ENCODE measurements at places on chromosomes 4 and X.
A peak's percentile ranks its signal among the peaks of the same experiment; 100 is the strongest.

GRCh38 chr4:55444827-55445226, 49.1 kb downstream of the TMEM165 start:
- DNase-seq = peak; percentile 13

DNA sequence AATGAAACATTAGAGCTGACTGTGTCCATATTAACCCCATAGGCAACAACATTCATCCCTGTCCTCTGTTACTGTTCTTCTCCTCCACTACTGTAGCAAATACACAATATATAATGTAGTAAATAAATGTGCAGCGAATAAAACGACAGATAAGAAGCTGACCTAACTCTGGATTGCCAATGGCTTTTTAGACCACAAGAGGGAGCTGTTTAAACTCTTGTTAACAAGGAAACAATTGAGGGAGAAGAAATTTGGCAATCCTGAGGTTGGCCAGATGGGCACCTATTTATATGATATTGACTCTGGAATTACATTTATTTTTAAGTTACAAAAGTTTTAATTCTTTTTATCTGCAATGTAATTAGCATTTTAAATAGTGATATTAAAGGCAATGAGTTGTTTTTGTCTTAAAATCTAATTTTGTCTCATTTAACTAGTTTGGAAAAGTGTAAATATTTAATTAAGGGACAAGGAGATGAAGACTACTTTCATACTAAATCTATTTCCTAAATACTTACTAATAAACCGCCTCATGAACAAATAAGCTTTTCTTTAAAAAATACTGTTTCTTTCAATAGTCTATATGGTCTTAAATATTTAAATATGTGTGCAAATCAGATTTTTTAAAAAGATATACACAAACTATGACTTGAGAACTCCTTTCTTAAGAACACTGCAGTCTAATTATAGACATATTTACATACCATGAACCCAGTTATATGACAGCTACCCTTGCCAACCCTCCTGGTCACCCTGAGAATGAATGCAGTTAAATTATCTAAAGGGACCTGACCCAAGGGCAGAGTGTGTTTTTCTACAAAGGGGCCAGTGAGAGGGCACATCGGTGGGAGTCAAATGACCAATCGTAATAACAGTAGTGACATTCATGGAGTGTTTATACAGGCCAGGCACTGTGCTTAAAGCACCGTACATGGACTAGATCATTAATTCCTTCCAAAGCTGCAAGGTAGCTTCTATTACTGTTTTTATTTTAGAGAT, 52.9 kb upstream of the HPF1 start:
- DNase-seq = peak; percentile 66

DNA sequence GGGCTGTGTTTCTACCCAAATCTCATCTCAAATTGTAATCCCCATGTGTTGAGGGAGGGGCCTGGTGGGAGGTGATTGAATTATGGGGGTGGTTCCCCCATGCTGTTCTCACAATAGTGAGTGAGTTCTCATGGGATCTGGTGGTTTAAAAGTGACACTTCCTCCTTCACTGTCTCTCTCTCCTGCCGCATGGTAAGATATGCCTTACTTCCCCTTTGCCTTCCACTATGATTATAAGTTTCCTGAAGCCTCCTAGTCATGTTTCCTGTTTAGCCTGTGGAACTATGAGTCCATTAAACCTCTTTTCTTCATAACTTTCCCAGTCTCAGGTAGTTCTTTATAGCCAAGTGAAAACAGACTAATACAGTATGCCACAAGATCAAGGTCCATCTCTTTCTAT, 70.0 kb upstream of the MSX1 start:
- no peak for DNase-seq

- no peak for DNase-seq
Observed at GRCh38 chrX:84479086-84479485, 23.2 kb downstream of the HDX start.

DNA sequence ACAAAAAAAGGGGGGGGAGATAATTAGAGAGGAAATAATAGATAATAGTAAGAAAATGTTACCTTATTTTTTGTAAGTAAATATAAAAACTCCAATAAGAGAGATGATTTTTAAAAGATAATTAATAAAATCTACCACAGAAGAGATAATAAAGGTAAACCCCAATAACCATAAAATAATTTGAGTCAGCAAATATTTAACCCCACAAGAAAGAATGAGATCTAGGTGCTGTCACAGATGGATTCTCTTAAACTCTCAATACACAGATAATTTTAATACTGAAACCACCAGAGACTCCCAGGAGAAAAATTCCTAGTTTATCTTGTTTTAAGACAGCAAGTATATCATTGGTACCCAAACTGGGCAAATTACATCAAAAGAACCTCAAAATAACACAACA, 341.4 kb downstream of the ANK2 start:
- DNase-seq = no peak

DNA sequence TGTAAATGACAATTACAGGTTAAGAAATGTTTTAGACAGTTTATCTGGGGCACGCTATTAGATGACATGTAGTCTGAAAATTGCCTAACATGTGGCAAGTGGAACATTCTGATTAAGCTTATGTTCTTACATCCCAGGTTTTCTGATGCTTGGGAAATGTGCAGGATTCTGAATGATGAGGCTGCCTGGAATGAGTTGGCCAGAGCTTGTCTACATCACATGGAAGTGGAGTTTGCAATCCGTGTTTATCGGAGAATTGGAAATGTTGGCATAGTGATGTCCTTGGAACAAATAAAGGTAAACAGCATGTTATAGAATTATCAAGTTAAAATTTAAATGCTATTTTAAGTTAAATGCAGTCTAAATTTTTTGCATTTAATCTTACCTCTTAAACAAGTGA, 49.3 kb downstream of the WDR19 start:
- no peak for DNase-seq

- DNase-seq = peak; percentile 45
Observed at GRCh38 chrX:40104630-40104984, 6.8 kb upstream of the BCOR start.

DNA sequence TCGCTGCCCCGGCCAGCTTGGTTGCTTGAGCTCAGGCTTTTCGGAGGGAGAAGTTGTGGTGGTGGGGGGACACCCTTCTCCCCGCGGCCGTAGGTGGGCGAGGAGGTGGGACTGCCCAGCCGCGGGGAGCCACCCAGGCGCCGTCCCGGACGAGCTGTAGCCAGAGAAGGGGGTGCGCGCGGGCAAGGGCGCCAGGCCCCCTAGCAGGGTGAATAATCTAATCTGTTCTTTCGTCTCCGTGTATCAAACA, 3.1 kb downstream of the MID1IP1 start:
- no peak for DNase-seq

DNA sequence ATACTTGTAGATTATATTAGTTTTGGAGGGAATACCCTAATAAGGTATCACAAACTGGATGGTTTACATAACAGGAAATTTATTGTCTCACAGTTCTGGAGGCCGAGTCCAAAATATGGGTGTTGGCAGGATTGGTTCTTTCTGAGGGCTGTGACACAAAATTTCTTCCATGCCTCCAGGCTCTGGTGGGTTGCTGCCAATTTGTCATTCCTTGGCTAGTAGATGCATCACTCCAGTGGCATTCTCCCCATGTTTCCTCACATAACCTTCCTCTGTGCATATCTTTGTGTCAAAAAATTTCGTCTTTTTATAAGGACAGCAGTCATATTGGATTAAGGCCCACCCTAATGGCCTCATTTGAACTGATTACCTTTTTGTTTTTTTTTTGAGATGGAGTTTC, 49.3 kb downstream of the APELA start:
- DNase-seq = no peak

DNA sequence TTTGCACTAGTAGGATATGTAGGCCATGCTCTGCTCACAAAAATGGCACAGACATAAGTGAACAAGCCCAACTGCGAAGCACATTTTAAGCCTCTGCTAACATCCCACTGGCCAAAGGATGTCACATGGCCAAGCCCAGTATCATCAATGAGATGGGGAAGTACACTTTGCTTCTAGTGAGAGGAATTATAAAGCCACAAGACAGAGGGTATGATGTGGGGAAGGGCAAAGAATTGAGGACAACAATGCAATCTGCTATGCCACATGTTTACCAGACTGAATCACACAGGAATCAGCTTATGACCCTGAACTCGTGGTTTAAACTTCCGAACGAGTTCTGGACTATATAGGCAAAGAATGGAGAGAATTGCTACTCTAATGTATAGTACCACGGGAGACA, 39.1 kb downstream of the SUPT20HL1 start:
- peak; percentile 22 for DNase-seq

DNA sequence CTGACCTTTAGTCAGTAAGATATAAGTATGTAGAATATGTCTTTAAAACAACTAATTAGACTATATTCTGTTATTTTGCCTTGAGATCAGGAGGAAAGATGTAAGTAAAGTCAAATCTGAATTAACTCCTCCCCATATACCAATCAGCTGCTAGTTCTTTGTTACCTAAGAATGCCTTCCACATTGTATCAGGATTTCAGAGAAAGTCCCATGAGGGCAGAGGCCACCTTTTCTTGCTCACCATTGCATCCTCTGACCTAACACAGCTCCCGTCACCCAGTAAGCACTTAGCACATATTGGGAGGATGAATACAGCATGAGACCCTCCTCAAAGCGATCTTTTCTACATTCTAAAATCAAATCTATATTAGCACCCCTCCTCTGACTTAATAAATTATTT, 87.0 kb downstream of the COL25A1 start:
- DNase-seq = no peak

GRCh38 chrX:46916273-46916672, 4.1 kb downstream of the JADE3 start:
- DNase-seq = no peak

- DNase-seq = no peak
Observed at GRCh38 chr4:175539498-175539897, 272.6 kb downstream of the GPM6A start.

GRCh38 chrX:68832101-68832416, 3.2 kb downstream of the EFNB1 start:
- DNase-seq = peak; percentile 51

DNA sequence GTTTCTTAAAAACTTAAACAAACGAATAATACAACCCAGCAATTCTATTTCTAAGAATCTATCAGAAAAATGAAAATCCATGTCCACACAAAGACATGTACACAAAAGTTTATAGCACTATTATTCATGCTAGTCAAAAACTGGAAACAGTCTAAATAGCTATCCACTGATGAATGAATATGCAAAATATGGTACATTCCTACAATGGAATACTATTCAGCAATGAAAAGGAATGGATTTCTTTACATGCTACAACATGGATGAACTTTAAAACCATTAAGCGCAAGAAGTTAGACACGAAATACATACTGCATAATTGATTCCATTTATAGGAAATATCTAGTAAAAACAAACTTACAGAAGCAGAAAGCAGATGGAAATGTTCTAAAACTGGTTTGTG, 43.3 kb downstream of the HELT start:
- no peak for DNase-seq

DNA sequence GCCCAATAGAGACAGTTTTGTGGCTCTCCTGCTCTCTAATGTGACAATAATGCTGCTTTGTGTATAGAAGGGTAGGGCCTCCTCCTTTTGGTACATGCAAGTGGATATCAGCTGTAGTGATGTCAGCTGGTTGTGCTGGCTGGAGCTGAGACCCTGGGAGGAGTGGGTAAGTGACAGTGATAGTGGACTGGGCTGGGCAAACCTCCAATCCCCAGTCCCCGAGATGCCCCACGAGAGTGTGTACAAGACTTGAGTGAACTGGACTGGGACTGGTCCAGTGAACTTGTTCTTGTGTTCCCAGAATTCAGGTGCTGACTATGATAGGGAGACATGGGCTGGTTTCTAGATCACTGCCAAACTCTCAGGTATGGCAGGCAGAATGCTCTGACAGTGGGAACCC, 583.6 kb upstream of the PCDH10 start:
- DNase-seq = no peak

- DNase-seq = peak; percentile 49
Observed at GRCh38 chrX:132631579-132632232, 142.9 kb upstream of the MBNL3 start.

DNA sequence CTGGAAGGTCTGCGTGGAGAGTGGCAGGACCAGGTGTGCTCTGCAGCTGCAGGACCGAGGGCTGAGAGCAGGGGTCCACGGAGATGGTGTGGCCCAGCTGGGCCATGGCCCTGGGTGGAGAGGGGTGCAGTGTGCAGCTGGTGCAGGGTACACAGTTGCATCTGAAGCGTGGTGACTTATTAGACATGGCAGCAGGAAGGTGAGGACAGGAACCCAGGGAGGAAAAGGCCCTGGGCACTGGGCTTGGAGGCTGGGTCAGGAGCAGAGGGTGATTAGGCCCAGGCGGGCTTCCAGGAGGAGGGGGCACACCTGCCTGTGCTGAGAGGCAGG, 214.6 kb upstream of the PSAPL1 start:
- DNase-seq = no peak

GRCh38 chr4:53963781-53964180, 100.6 kb downstream of the CHIC2 start:
- DNase-seq = no peak

- DNase-seq = no peak
Observed at GRCh38 chr4:32184186-32184585, 1464.0 kb downstream of the PCDH7 start.

GRCh38 chr4:77952457-77952856, 89.8 kb downstream of the MRPL1 start:
- no peak for DNase-seq

GRCh38 chr4:55406545-55406944, 10.8 kb downstream of the TMEM165 start:
- no peak for DNase-seq

- DNase-seq = no peak
Observed at GRCh38 chrX:85065512-85066198, 62.0 kb downstream of the APOOL start.

DNA sequence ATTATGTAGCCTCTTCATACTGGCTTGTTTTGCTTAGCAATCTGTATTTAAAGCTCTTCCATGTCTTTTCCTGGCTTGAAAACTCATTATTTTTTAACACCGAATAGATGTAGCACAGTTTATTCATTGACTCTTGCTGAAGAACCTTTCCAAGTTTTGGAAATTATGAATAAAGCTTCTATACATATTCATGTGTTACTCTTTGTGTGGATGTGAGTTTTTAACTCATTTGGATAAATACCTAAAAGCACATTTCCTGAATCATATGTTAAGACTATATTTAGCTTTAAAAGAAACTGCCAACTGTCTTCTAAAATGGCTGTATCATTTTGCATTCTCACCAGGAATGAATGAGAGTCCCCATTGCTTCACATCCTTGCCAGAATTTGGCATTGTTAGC, 2061.7 kb upstream of the AGA start:
- no peak for DNase-seq

DNA sequence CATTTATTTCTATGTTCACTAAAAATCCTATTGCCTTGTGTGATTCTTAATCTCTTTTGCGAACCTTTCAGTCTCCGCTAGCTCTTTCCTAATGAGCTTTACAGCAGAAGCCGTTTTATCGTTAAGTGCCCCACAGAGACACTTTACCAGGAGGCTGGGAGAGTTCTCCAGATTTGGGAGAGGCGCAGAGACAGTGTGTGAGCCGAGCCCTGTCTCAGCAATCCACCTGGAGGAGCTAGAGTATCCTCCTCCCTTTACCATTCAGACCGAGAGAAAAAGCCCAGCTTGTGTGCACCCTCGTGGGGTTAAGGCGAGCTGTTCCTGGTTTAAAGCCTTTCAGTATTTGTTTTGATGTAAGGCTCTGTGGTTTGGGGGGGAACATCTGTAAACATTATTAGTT, 54.9 kb upstream of the MTM1 start:
- no peak for DNase-seq

GRCh38 chr4:1008840-1009541, 2.4 kb upstream of the FGFRL1 start:
- DNase-seq = no peak

All from SW480 (cell line).